ENCODE measurements at places on chromosomes 11 and 22.

DNA sequence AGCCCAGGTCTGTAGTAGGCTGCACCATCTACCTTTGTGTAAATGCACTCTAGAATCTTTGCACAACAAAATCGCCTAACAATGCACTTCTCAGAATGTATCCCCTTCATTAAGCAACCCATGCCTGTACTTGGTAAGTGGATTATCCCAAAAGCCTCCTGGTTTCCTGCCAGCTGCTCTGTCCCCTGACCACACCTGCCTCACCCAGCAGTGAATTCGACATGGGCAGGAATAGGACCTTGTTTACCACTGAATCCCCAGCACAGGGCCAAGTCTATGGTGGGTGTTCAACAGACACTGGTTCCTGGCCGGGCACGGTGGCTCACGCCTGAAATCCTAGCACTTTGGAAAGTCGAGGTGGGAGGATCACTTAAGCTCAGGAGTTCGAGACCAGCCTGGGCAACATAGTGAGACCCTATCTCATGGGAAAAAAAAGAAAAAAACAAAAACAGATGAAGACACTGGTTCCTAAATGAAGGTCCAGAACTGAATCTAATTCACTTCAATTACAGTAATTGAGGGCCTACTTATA is 5.1 kb upstream of the SYCE3 start:
- DNase-seq, result no peak

DNA sequence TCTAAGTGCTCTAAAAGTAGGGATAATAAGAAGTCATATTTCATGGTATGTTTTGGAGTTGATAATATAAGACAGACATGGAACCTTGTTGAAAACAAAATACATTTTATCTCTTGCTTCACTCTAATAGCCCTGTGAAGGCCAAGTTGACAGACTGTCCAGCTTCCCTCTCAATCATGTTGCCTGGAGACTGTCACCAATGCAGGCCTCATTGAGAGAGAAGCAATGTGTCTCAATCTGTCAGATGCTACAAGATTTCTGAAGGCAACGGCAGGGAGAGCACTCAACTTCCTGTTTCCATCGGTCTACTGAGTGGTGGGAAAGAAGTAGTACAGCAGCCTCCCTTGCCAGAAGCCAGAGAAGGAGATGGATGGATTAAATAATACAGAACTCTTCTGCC is 23.6 kb upstream of the FJX1 start:
- no peak for DNase-seq

DNA sequence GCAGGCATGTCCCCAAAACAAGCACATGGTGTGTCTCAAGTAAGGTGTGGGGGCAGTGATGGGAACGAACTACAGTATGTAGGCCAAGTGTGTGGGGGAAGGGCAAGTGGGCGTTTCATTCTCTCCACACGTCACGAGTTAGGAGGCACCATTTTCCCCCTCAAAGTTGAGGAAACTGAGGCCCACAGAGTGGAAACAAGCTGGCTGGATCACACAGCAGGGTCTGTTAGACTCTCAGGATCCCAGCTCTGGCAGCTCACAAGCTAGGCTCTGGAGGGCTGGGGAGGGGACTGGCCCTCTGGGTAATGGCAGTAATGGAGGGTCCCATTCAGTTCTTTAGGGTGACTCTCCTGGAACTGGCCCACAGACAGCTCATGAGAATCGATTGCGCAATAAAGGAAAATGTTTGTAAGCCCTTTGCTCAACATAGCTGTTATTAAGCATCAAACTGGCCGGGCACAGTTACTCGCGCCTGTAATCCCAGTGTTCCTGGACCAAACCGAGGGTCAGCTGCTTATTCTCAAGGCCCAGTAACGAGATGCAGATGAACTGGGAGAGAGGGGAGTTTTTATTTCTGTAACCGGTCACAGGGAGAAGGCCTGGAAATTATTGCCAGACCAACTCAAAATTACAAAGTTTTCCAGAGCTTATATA is 24.1 kb upstream of the TUB start:
- peak; percentile 36 for DNase-seq

- no peak for DNase-seq
Measured at GRCh38 chr22:46625113-46625842, 5.1 kb downstream of the GRAMD4 start.

GRCh38 chr11:13065200-13065787 is 56.2 kb downstream of the RASSF10 start:
- no peak for DNase-seq
